ENCODE measurements at places on chromosomes 16 and 17. TPM values are rescaled to one million over a fixed set of nuclear protein-coding genes. Genes with fewer than 3 reads are reported as not detected.

TNFSF13 gene
- 1.7 TPM for total RNA-seq

SPG7 gene
- total RNA-seq: 84.6 TPM

GRCh38 chr17:3630781-3631180 lies 5.3 kb downstream of the SHPK start:
- peaks cover 11% of the 10 kb centered on the region for H3K4me1 ChIP-seq
- H3K4me3 ChIP-seq: no peak overlapping the region
- H3K36me3 ChIP-seq: peaks cover 18% of the 10 kb centered on the region
- H3K27me3 ChIP-seq: no peaks in the 10 kb centered on the region

DNA sequence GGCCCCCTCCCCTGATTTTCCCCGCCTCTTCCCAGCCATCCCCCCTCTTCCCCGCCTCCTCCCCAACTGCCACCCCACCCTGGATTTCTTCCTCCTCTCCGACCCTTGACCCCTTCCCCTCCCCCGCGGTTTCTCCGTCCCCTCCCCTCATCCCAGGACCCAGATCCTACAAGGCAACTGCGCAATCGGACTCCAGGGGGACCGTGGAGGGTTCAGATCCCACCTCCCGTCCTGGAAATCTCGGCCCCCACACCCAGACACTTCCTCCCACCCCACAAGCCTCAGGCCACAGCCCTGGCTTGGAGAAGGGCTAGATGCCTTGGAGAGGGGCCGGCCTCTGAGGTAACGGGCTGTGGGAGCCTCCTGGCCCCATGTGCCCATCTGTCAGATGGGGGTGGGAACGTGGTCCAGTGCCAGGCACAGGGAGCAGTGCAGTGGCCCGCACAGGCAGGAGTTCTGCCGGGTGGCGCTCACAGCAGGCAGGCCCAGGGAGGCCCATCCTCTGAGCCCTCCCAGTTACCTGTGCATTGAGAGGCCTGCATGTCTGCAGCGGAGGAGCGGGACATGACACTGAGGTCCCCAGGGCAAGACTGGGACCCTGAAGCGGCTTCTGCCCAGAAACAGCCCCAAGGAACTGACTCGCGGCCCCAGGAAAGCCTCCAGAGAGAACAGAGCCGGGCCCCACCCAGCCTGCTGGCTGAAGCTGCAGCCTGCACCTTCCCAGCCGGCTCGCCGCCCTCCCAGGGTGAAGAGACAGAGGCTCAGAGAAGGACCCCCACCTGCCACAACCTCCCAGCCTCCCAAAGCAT lies 16.7 kb downstream of the ZNF423 start:
- peaks cover 31% of the 10 kb centered on the region for H3K4me1 ChIP-seq
- DNase-seq: no peak
- peaks cover 19% of the 10 kb centered on the region for H3K27me3 ChIP-seq
- H3K36me3 ChIP-seq: no peaks in the 10 kb centered on the region
- no peak overlapping the region for H3K4me3 ChIP-seq

GRCh38 chr17:20930081-20930760 lies 112.6 kb downstream of the USP22 start:
- DNase-seq: no peak
- H3K36me3 ChIP-seq: peaks cover 4% of the 10 kb centered on the region
- peaks cover 77% of the 10 kb centered on the region for H3K4me1 ChIP-seq
- peak overlapping the region; percentile 91 for H3K27ac ChIP-seq
